ENCODE measurements at places on chromosomes 4 and X.

DNA sequence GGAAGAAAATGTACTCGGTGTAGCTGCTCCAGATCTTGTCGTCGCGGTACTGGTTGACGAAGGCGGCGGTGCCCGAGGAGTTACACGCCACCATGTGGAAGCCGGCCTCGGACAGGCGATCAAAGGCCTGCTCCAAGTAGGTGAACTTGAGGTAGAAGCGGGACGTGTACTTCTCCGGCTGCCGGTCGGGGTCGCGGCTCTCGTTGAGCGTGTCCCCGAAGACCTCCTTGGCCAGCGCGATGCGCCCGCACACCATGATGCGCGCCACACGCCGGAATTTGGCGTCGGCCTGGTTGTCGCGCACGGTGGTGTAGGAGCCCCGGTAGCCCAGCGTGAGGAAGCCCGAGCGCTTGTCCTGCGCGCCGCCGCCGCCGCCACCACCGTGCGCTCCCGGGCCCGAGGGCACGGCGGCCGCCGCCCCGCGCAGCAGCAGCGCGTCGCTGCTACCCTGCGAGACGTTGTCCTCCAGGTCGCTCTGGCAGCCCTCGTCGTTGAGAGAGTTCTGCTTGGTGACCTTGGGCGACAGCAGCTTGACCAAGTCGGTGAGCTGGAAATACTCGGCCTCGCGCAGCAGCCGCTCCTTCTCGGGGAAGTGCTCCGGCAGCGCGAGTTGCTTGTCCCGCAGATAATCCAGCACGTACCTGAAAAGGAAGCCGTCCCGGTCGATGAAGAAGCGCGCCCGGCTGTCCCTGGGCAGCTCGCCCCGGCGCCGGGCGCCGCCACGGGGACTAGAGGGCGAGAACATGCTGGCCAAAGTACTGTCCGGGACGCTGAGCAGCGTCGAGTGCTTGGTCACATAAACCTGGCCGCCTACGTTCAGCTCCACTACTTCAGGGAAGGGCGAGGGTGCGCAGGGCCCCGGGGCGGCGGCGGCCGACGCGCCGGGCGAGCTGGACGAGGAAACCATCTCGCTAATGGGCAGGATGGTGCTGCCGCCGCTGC is 775 bp downstream of the KCTD8 start:
- no peak for DNase-seq

GRCh38 chr4:159420162-159421057 is 317.5 kb downstream of the RAPGEF2 start:
- no peak for DNase-seq

DNA sequence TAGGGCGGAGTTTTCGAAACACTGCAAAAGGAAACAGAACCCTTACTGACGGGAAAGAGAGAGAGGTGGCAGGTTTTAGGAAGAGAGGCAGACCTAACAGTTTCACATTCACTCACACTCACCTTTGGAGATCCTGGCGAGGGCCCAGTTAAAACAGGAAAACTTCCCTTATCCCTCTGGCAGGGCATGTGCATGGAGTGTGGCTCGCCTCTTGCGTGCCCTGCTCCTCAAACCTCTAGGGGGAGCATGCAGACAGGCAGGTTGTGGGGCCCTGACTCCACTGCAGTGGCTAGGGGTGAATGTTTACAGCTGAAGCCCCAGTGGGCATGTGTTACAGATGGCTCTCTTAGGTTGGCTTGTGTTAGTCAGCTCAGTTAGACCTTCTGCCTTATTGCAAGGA is 451.5 kb downstream of the UBE2NL start:
- DNase-seq = no peak

DNA sequence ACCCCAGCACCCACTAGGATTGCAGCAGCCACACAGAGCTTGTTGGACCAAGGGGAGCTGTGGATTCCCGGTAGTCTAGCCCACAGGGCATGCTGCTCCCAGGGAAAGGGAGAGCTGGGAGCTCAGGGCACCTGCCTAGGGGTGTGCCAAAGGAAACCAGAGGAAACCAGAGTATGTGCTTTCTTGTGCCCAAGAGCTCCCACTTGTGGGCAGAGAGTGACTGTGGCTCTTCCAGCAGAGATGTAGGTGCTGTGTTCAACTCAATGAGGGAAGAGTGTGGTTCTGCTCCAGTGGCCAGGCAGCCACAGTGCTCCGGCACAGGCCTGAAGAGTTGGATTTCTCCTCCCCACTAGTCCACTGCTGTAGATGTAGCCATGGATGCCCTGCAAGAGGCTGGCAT is 1050.0 kb upstream of the INTU start:
- no peak for DNase-seq

- DNase-seq = no peak
These were observed 98.4 kb upstream of the GC start for GRCh38 chr4:71882113-71882841.

DNA sequence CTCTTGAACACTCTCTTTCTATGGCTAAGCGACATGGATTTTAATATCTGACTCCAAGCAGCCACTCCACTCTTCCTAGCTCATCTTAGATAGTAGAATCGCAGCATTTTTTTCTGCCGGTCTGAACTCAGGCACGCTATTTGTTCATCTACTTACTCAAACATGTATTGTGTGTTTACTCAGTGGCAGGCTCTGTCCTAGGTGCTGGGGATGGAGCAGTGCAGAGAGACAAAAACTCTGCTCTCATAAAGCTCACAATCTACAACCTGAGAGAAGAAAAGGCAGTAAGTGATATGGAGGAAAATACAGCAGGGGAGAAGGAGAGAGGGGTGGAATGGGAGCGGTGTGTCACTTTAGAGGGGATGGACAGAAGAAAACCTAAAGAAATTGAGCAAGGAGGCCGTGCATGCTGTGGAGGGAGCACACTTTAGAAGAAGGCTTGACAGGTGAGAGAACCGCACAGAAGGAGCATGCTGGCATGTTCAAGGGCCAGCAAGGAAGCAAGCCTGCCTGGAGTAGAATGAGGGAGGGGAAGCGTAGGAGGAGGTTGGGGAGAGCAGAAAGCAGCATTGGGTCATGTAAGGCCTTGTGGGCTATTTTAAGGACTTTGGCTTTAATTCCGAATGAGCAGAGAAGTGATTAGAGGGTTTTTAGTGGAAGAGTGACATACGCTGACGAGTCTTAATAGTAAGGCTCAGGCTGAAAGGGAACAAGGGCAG is 132.0 kb downstream of the ANK2 start:
- DNase-seq = no peak

- no peak for DNase-seq
These were observed 123.9 kb downstream of the KDR start for GRCh38 chr4:55001538-55001937.

DNA sequence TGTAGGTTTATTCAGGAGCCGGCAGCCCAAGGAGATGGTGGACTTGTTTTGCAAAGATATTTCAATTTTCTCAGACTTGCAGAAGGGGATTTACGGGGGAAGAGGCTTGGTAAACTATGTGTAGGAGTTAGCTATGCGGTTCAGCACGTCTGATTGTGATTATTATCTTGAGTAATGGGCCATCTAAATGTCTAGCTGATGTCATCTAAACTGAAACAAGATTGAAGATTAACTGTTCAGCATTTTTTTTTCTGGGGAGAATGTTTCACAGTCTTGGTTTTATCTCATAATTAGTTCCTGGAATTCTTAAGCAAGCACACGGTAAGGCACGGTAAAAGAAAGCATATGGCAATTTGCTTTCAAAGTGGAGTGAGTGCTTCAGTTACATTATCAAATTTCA is 207.3 kb upstream of the CXorf51B start:
- no peak for DNase-seq

DNA sequence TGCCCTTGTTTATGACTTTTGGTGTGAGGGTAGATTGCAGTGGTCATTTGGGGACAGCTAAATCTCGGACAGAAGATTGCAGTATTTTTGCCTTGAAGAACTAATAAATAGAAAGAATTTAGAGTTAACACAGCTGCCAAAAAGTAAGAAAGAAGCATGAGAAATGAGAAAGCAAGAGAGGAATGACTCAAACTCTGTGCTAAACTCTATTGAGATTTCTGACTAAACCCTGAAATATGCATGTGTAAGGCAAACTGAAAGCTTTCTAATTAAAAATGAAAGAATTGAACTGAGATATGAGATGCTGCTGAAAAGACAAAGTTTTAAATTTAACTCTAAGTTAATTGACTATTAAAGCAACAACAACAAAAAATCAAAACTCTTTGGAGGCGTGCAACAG is 791.3 kb downstream of the RAB28 start:
- DNase-seq = no peak

DNA sequence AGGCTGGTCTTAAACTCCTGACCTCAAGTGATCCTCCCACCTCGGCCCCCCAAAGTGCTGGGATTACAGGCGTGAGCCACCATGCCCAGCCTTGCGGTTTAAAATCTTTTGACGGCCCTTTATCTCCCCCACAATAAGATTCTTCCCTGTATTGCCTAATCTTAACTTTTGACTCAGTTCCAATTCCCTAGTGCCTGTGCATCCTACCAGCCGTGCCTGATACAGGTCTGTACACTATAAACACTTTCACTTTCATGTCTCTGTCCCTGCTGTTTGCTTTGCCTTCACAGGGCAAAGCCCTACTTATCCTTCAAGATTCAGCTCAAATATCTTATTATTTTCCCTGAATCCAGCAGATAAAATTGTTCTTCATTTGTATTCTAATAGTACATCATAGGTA is 74.6 kb downstream of the WDR44 start:
- no peak for DNase-seq

DNA sequence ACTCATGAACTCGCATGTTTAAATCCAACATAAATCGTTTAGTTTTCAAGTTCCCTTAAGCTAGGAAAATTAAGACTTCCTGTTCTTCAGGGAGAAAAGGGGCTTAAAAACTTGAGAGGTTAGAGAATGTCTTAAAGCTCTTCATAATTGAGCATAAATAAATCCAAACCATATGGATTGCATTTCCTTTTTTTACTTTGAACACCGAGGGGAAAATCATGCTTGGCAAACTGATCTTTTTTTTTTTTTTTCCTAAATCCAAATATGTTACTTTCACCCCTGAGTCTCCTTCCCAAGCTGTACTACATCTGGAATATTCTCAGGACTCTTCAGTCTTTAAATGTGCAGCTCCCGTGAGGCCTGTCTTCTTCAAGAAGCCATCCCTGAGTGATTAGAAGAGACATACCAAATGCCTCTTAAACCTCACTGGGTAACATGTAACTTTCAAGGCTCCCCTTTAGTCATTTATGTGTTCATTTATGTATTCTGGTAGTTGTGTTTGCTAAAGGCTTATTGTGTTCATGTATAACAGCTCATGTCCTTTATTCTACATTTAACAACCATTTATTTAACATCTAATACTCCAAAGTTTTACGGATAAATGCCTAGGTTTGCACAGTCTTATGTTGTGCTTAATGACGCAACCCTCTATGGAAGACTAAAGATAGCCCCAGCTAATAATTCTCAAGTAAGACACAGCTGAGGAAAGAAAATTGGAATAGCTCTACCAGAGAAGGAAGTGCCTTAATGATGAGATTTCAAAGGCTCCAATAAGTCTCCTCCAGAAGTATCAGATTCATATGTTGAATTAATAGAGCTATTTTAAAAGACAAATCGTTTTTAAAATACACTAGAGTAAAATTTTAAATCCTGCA is 107.0 kb downstream of the AGTR2 start:
- DNase-seq = no peak

DNA sequence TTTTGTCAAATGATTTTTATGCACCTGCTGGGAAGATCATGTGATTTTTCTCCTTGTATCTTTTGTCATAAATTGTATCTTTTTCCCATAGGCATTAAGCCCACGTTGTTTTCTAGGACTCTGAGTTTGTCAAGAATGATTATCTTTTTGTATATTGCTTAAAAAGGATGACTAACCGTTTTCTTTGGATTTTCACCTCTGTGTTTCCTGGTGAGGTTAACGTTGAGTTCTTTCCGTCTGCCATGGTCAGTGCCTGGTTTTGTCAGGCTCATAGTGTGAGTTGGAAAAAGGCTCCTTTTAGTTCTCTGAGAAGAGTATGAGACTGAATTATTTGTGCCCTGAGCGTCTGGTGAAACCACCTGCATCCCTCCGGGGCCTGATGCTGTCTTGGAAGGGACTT is 21.9 kb downstream of the PCGF3 start:
- no peak for DNase-seq

- DNase-seq = no peak
These were observed 240.0 kb upstream of the GALNTL6 start for GRCh38 chr4:171573181-171573580.
